ENCODE measurements at places on chromosomes 5 and 9. TPM values are rescaled to one million over a fixed set of nuclear protein-coding genes. Genes with fewer than 3 reads are reported as not detected.

The ABO gene
- polyA plus RNA-seq, result 1.9 TPM

The IFNA13 gene
- polyA plus RNA-seq, result not detected

The GABRB2 gene
- 0.19 TPM for polyA plus RNA-seq

The GPR21 gene
- not detected for polyA plus RNA-seq

The PCDHB2 gene
- 3.4 TPM for polyA plus RNA-seq

All from urinary bladder (tissue), 4 donors.